ENCODE measurements at places on chromosomes 7 and 10. TPM values are rescaled to one million over a fixed set of nuclear protein-coding genes. Genes with fewer than 3 reads are reported as not detected.
A peak's percentile ranks its signal among the peaks of the same experiment; 100 is the strongest.

Gene OR13A1
- not detected for total RNA-seq

DNA sequence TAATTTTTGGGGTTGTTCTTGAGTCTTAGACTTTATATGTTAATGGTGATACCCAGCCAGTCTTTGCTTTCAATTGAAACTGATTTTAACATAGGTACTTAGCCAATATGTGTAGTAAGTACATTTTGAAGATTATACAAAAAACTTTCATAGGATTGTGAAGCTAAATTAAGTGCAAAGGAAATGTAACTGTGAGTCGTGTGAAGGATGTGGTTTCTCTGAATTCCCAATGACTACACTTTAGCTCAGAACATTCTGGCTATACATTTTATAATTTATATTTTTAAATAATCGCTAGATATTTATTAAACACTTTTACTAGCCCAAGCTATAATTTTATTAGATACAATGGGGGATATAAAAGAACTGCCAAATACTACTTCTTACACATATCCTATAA, 359.3 kb downstream of the PCLO start:
- no peak for DNase-seq

- DNase-seq = no peak
Observed at GRCh38 chr10:101897633-101898032, 54.0 kb upstream of the KCNIP2 start.

DNA sequence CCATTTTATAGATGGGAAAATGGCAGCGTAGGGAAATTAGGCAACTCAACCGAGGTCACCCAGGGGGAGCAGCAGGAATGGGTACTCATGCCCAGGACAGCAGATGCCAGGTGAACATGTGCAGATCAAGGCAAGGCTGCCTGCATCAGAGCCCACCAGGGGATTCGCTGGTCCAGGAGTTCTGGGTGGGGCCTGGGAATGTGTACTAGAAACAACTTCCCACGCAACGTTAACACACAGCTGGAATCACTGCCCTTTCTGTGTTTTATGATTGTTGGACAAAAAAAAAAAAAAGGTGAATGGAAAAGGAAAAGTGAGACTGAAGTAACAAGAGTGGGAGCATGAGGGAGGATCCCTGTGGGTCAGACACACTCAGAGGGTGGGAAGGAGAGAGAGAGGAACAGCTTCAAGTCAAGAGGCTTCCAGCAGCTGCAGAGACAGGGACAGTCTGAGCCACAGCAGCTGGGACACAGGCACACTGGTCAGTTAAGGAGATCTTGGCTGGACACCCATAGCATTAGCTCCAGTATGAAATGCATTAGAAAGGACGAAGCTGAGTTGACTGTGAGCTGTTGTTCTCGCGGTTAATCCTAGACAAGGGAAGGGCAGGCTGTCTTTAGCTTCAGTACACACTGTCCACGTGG, 187.9 kb upstream of the INHBA start:
- DNase-seq = no peak

DNA sequence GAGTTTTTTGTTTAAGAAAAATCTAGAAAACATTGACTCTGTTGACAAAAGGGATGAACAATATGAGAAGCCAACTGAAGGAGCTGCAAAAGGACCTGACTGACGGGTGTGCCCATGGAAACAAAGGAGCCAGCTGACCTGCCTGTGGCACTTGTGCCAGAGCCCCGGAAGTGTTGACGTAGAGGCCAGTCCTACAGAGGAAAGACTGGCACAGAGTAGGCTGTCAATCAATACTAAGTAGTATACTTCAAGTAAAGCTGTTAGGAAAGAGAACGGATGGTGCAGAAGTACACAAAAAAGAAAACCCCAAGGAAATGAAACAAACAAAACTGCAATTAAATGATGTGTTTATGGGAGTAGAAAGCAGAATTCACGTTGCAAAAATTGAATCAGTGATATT, 19.0 kb upstream of the ABI1 start:
- peak; percentile 62 for DNase-seq

GRCh38 chr10:93440591-93441091, 41.5 kb downstream of the MYOF start:
- no peak for DNase-seq

Gene PON2
- 140 TPM for total RNA-seq

- DNase-seq = no peak
Observed at GRCh38 chr7:126778101-126778500, 474.6 kb downstream of the GRM8 start.

DNA sequence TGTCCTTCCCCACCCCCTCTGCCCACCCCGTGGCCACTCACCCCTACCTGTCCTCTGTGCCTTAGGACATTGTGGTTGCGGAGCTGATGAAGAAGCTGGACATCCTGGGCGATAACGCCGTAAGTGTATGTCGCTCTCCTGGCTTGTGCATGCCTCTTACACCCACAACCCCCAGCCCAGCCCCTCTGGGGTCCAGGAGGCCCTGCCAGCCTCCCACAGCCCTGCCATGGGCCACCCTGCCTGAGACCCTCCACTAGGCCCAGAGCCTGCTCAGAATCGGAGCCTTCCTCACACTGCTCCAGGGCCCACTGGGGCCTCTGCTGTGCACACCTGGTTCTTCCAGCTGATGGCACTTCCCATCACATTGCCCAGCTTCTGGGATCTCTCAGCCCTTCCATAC, 36.8 kb upstream of the DPYSL4 start:
- DNase-seq = peak; percentile 2

DNA sequence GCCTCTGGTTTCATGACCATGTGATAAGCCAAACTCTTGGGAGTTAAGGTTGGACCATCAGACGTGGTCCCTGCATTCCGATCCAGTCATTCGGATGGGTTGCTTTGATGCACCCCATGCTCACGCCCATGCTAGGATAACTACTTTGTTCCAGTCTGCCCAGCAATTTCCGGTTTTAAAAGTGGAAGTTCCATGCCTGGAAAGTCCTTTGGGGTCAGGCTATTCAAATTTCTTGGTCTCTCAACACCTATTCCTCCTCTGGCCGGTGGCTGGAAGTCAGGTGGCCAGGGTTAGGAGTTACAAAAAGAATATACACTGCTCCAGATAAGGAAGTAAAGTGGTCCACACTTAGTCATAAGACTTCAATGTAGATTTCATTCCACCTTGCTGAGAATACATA, 37.7 kb upstream of the HABP2 start:
- DNase-seq = no peak

DNA sequence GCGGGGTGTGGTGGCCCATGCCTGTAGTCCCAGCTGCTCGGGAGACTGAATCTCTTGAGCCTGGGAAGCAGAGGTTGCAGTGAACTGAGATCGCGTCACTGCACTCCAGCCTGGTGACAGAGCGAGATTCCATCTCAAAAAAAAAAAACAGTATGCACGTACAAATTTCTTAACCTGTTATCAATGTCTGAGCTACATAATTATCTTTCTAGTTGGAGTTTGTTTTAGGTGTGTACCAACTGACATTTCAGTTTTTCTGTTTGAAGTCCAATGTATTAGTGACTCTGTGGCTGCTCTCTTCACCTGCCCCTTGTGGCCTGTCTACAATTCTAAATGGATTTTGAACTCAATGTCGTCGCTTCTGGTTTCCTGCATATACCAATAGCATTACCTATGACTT, 40.3 kb downstream of the CD36 start:
- DNase-seq = no peak

DNA sequence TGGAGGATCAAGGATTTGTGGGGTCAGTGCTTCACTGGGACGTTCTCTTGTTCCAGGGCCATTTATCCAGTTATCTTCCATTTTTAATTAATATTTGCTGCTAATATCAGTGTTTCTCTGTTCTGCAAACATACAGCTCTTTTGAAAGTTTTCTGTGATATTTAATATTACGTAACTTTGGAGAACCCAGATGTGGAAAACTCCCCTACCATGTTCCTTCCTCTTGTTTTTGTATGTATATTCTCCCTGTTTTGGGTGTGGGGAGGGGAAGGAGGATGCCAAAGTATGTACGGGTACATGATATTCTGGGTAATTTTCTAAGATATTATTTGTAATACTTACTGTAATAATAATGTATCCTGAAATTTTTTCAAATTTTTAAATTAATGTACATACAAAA, 55.9 kb downstream of the MYO3A start:
- no peak for DNase-seq

Gene GBX1
- not detected for total RNA-seq

GRCh38 chr10:59817773-59818172, 64.5 kb upstream of the MRLN start:
- no peak for DNase-seq

GRCh38 chr10:28478646-28479045, 54.3 kb upstream of the WAC start:
- DNase-seq = no peak

DNA sequence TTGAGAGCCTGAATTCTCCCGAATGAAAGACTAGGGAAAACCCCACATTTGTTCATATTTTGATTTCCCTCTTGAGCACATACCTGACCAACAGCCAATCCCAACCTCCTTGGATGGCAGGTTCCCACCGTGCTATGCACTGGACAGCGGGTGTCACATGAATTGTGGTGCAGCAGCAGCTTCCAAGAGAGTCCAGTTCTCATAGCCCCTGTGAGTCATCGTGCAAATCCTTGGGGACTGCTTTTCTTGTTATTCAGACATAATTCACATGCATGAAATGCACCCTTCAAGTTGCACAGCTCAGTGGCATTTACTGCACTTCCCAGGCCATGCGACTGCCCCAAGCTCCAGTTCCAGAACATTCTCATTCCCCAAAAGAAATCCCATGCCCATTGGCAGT, 67.8 kb upstream of the PPP2R2D start:
- no peak for DNase-seq

GRCh38 chr7:113159746-113160339, 41.5 kb upstream of the SMIM30 start:
- no peak for DNase-seq

Data from mucosa of descending colon (tissue), 3 donors.